ENCODE measurements at places on chromosomes 12 and 14.
A peak's percentile ranks its signal among the peaks of the same experiment; 100 is the strongest.

- DNase-seq: peak; percentile 42
Observed at GRCh38 chr12:54759751-54760150, 94.6 kb upstream of the MUCL1 start.

DNA sequence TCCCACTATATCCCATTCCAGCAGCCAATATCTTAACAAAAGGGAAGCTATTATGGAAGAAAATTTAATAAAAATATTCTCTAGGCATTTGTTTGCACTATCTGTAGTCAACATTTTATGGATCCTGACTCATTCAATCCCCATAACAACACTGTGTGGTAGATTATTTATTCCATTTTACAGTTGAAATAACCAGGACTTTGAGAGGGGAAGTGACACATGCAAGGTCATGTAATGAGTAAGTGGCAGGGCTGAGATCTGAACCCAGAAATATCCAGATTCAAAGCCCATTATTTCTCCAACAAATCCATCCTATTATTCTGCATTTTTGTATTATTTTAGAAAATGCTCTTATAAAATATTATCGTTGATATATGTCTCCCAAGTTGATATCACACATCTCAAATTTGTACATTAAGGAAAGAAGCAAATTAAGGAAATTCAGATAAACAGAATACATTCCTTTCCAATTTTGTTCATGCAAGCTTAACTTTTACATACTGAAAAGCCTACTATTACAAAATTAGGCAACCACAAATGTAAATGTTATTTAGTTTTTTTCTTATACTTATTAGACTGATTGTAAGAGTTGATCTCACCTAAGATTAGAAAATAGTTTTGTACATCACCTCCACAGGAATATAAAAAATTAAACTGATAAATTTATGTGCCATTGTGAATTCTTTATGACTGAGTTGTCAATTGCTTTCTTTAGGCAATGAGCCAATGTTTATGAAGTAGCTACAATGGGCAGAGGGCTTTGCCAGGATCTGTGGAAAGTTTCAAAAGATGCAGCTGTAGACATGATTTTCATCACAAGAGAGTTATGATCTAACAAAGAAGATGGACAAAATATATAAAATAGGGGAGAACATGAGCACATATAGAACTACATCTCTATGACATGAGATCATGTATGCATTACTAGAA is 55.1 kb upstream of the E2F7 start:
- DNase-seq: no peak

- DNase-seq: no peak
Observed at GRCh38 chr12:67220065-67220464, 49.1 kb upstream of the CAND1 start.

DNA sequence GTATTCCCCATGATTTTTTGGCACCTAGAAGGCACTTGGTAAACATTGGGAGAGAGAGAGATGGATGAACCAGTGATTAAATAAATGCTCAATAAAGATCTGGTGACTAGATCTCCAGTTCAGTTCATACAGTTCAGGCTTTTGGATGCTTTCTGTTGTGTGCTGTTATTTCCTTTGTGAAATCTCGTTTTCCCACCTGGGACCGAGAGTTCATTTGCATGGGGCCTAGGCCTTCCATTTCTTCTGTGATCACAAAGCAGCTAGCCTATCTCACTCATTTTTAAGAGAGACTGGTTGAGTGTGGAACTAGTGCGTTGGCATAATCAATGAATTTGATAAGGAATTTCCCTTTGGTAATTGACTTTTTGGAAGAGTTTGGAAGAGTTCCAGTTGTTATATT is 104.0 kb downstream of the VRK1 start:
- DNase-seq: no peak

DNA sequence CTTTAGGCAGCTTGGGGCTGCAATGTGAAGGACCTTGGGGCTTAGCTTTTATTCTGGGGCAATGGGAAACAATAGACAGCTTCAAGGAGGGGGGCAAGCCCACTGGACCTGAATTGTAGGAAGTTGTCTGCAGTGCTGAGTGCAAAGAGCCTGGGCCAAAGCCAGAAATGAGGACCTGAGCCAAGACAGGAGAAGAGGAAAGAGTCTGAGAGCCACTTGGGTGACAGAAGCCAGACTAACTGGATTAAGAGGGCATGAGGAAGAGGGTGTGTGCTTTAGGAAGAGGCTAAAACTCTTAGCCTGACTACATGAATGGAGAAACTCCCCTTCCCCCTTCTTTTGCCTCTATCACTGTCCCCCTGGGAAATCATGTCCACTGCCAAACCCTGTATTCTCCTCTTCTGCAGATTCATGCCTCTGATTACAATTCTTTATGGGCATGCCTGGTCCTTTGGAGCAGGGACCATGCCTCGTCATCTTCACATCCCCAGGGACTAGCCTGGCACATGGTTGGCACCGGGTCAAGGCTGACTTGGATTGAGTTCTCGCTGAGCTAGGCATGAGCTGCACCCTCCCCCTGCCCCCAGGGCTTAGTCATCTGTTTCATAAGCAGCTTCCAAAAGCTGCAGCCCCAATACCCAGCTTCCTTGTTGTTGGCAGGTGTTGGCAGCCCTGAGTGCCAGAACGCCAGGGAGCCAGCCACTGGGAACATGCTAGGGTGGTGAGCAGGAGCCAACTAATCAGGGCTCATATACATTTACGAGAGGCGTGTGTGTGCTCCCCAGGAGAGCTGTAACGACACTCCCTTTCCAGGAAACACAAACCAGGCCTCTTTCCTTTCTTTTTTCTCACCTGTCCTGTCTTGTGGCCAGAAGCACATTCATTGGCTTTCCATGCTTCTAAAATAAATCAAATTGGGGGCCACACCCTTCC is 27.7 kb upstream of the JDP2 start:
- DNase-seq: peak; percentile 64

DNA sequence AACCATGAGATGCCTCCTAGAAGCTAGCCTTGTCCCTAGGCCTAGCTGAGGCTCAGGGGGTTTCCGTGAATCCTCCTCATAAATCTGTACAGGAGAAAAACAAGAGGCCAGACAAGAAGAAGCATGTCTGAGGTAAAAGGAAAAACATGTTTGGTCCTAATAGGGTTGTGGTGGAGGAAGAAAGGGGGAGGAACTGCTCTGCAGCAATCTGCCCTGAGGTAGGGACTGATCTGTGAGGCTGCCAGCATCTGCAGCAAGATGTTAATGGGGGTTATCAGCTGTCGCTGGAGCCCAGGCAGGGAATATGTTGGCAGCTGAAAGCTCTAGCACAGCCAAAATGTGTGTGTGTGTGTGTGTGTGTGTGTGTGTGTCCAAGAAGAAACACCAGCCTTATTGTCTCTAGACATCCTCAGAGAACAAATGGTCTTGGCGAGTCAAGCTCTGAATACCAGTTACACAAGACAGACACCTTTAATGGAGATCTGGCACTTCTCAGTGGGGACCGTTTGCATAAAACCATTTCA is 218.5 kb downstream of the NUAK1 start:
- DNase-seq: no peak

- no peak for DNase-seq
Observed at GRCh38 chr12:99523853-99524252, 123.7 kb upstream of the GARIN6 start.

- DNase-seq: peak; percentile 35
Observed at GRCh38 chr14:24013654-24014514, 25.2 kb downstream of the DHRS4L2 start.

DNA sequence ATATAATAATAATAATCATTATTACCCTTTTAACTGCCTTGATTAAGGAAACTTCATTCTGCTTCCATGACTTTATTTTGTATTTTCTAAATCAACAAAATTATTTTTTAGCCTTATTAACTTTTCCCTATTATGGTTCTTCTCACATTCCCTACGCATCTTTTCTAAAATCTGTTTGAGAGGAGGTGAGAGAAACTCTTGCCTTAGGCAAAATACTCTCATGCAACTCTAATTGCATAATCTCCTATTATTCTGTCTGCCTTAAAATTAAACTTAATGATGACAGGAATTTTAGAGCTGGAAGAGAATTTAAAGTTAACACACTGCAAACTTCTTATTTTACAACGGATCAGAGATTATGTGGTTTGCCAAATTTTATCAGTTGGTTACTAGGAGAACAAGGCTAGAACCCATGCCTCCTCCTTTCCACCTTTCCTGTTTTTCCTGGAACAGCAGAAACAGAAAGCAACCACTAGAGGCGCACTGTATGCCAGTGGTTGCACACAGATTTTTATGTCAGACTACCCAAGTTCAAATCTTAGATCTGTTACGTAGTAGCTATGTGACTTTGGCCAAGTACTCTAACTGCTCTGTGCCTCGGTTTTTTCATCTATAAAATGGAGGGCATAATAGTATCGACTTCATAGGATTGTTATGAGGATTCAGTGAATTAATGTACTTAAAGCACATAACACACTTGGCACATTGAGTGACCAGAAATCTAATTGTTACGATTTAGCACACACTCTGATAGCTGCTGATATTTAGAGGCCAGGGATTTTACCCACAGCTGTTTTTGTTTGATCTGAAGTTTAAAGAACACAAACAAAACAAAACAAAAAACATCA is 4.3 kb upstream of the BRMS1L start:
- no peak for DNase-seq

GRCh38 chr12:49730568-49731101 is 10.7 kb upstream of the TMBIM6 start:
- no peak for DNase-seq

- no peak for DNase-seq
Observed at GRCh38 chr12:68291396-68292036, 38.1 kb upstream of the IL22 start.

GRCh38 chr14:53942970-53943750 is 13.5 kb downstream of the BMP4 start:
- DNase-seq: no peak

GRCh38 chr12:30006021-30006420 is 222.3 kb upstream of the TMTC1 start:
- DNase-seq: no peak

DNA sequence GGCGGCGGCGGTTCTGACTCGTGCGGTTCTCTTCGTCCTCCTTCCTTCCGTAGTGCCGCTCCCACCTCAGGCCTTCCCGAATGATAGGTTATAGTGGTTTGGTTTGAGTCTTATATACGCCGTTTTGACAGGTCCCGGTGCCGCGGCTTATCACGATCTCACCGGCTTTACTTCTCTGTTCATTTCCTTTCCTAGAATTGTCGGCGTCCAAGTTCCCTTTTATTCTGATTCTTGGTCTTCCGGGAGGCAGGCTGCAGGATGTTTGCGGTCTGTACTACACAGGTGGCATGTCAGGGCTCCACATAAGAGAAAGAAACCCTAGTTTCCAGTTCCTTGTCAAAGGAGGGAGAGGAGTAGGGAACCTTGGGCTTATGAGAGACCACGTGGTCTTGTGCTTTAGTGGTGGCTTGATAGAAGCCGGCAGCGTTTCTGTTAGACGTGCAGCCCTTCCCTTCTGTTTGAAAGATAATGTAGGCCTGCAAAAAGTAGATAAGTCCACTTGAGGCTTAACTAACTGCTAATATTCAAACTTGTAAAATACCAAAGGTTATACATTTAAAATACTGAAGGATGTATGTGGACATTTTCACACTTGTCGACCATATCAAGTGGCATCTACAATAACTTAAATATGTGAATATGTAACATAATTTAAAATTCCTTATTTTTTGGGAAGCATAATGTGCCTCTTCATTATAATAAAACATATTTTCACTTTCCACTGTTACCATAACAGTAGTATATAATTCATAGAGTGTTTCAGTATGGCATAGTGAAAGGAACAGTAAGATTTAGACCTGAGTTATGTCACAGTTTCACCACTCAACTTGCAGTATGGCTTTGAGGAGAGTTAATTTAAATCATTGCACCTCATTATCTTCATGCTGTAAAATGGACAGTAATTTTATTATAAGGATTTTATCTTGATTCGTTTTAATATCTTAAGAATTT is 804 bp downstream of the USP15 start:
- no peak for DNase-seq

GRCh38 chr12:3044141-3044630 is 33.0 kb upstream of the TSPAN9 start:
- no peak for DNase-seq

GRCh38 chr12:111686574-111687105 is 787 bp downstream of the ACAD10 start:
- DNase-seq: no peak

- DNase-seq: no peak
Observed at GRCh38 chr14:24921903-24922302, 128.0 kb downstream of the STXBP6 start.

DNA sequence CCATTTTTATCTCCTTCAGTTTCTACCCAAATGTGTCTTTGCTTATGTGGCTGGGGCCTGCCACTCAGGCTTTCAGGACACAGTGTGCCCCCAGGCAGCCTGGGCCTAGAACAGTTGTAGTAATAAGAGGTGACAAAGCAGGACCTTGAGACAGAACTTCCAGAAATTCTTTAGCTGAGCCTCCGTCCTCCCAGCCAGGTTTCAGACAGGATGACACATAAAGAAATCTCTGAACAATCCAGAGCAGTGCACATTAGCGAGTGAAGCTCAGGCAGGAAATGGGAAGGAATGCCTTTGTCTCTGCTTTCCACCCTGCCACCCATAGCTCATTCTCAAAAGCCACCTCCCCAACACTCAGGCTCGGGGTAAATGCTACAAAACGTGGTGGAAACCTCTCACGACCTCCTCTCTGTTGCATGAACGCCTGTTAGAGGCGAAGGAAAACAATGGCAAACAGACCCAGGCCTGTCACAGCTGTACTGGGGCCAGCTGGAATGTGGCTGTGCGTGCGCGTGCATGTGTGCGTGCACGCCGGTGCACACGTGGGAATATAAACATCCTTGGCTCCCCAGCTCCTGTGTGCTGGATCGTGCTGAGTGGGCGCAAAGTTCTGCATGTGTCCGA is 286.7 kb downstream of the ZFP36L1 start:
- no peak for DNase-seq

GRCh38 chr12:19546611-19547162 is 107.4 kb downstream of the AEBP2 start:
- DNase-seq: peak; percentile 47

GRCh38 chr12:41804026-41804425 is 340.6 kb downstream of the GXYLT1 start:
- DNase-seq: no peak

DNA sequence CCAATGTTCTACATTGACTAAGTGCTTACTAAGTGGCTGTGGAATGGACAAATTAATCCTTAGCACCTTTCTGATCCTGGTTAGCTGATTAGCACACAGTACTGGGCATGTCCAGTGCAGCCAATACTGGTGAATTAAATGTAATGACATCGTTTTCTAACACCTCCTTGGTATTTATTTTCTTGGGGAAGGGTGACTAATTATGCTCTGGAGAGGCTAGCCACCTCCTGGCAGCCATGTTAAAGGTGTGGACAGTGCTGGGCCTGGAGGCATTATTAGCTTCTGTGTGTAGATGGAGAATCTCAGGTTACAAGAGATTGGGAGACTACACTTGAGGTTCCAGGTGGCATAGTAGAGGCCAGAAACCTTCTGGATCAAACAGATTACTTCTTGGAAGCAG is 230.9 kb upstream of the DDHD1 start:
- no peak for DNase-seq

GRCh38 chr12:57868851-57869268 is 22.3 kb upstream of the CTDSP2 start:
- peak; percentile 66 for DNase-seq

DNA sequence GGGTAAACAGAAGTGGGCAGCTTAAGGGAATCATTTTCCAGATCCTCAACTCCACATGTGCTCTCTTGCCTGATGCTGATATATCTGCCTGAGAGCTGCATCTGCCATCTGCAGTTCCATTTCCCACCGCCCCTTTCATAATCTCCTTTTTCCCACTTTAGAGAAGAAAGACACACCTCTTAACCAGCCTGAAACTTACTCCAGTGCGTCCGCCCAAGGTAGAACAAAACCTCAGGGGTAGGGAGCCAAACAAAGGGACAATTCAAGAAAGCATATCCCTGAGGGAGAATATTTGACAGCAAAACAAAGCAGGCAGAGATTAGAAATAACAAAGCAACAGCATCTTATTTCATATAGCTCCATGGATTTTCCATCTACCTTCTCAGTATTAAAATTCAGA is 4.3 kb downstream of the MDM1 start:
- no peak for DNase-seq

Data from SK-N-MC (cell line).